ENCODE measurements at places on chromosomes 6 and 20.

DNA sequence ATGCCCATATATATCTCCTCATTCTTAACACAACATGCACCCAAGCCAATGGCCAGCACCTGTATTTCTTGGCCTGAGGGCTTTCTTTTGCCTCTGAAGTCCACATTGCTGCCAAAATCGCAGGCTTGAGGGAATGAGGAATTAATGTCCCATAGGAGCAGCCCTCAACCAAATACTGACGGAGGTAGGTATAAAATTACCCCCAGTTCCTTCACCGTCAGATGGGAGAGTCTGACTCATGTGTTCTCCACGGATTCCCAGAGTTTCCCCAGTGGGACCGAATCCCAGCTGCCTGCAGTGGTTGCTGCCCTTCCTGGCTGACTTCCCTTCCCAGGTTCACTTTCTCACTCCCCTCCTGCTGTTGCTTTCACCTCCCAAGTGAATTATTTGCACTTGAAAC, 602.2 kb upstream of the NOX3 start:
- no peak for DNase-seq

- no peak for DNase-seq
Measured at GRCh38 chr6:11732036-11732631, 46.5 kb downstream of the ADTRP start.

GRCh38 chr6:137117581-137117980, 55.9 kb downstream of the IL22RA2 start:
- no peak for DNase-seq

GRCh38 chr20:20318365-20319161, 49.3 kb upstream of the INSM1 start:
- no peak for DNase-seq

All from amniotic stem cell (primary cell).